ENCODE measurements at places on chromosomes 7 and 10.

DNA sequence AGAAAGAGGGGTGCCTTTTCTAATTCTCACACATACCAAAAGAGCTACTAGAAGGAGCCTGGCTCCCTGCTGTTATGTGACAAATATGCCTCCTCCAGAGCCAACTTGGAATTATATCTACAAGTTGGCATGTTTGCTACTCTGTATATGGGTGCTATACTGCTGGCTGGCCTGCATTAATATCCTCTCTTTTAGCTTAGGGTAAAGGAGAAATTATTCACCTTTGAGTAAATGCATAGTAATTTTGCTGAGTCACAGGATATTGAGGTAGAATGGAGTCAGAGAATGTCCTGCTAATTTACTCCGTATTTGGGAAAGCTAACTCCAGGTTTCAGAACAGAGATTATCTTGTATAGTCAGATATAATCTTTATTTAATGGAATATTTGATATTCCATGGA lies 24.2 kb upstream of the LIPN start:
- DNase-seq, result peak; percentile 1

DNA sequence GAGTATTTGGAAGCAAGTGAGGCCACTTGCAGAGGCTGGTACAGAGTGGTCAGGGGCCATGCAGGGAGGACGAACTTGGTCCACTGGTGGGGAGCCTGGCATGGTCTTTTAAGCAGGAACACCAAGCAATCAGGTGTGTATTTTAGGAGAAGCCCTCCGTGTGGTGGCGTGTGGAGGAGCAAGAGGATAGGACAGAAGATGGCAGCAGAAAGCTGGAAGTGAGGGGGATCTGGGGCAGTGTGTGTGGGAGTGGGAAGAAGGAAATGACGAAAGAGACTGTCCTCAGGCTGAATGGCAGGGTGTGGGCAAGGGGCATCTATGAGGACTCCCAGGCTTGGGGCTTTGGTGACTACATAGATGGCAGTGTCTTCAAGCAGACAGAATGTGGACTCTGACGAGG lies 51.2 kb downstream of the TEX36 start:
- DNase-seq, result no peak

- DNase-seq, result peak; percentile 62
Observed at GRCh38 chr10:50503661-50504320, 120.0 kb downstream of the SGMS1 start.

GRCh38 chr7:158740013-158740656 lies 35.5 kb upstream of the NCAPG2 start:
- no peak for DNase-seq

DNA sequence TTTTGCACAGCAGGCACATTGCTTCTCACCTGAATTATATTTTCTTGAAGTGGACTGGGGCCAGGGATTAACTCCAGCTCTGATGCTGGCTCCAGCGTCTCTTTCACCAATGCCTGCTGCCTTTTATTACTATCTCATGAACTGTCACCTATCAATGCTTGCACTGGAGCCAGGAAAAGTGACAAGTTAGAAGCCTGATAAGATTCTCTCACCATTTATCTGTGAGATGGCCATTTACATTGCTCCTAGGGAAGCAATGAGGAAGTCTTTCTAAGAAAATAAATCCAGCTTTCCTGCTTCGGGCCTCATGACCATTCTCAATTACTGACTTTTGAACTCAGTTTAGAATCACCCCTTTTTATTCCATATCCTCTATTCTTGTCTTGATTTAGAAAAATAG lies 48.5 kb upstream of the LRRTM3 start:
- no peak for DNase-seq

- no peak for DNase-seq
Observed at GRCh38 chr7:3594901-3595300, 293.8 kb downstream of the SDK1 start.

GRCh38 chr10:23065181-23065948 lies 30.0 kb upstream of the MSRB2 start:
- no peak for DNase-seq

DNA sequence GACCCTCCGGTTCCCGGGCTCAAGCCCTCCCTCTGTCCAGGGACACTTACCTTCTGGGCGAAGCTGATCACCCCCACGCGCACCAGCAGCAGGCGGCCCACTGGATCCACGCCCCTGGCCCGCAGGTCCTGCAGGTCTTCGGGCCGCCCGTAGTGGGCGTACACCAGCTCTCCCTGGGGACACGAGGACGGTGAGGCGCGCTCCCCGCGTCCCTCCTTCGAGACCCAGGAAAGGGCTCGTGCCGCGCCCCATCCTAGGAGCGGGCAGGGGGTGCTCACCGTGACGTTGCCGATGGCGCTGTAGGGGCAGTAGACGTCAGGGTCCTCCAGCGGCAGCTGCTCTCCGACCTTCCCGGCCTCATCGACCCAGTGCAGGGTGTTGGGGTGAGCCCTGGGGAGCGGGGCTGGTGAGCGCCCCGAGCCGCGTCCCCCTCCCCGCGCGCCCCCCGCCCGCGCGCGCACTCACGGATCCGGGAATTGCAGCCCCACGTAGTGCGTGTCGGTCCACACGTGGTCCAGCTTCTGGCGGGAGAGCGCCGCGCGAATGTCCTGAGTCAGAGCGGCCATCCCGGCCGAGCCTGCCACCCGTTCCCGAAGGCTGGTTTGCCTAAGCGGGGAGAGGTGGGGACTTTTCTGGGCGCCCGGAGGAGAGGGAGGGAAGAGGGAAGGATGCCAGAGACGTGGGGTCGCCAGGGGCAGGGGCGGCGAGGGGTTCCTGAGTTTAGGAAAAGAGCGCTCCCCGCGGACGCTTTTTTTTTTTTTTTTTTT lies 8.2 kb downstream of the TFR2 start:
- DNase-seq, result no peak

DNA sequence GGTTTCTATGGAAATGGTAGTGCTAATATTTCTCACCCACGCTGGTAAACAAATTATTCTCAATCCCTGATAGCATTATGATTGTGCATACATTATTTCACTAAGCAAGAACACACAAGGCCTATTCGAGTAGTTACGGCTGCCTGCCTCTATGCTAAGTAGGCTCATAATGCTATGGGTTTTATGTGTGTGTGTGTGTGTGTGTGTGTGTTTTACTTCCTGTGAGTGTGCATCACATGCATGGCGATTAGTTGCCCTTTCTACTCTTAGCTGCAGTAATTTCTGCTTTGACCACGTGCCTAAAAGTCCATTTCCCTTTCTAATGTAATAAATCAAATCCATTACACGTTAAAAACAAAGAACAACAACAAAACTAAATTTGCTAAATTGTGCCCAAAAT lies 117.0 kb downstream of the CHCHD3 start:
- no peak for DNase-seq

DNA sequence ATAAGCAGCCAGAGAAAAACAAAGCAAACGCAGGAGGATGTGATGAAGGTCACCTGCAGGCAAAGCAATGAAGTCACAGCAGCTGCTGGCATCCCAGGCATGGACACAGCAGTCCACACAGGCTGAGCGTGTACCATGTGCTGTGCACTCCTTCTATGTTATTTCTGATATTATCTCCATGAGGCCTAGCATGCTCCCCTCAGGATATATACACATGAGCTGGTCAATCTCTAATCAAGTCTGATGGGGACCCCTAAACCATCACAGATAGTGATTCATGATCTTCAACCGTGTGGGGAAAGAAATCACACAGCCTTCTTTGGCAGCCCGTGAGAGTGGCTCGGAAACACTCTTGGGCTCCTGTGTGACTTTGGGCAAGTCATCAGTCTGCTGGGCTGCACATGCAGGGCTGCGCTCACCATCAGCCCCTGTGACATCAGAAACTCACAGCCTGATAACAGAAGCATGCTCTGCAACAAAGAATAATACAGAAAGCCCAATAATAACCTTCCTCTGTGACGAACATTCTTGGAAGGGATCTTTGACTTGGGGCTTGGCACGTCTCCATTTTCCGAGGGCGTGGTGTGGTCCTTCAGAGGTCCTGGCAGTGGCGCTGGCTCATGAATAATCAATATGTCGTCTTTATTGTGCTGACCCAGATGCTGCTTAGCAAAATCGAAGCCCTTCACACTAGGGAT lies 83.0 kb upstream of the ATP6V0A4 start:
- DNase-seq, result no peak

DNA sequence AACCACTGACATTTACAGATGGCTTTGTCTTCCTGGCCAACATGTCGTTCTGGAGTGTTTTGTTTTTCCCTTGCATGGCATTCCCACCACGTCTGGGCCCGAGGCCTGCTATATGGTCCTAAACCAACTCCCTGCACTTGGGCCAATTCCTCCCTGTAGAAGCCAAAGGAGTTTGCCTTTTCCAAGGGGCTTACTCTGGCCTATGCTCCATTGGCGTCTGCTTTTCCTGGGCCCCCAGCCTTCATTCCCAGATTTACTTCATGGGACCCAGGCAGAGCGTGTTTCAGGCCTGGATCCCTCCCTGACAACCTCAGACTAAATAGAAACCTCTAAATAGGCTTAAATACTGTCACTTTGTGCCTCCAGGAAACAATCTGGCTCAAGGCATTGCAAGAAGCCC lies 60.7 kb downstream of the MINDY4 start:
- no peak for DNase-seq

DNA sequence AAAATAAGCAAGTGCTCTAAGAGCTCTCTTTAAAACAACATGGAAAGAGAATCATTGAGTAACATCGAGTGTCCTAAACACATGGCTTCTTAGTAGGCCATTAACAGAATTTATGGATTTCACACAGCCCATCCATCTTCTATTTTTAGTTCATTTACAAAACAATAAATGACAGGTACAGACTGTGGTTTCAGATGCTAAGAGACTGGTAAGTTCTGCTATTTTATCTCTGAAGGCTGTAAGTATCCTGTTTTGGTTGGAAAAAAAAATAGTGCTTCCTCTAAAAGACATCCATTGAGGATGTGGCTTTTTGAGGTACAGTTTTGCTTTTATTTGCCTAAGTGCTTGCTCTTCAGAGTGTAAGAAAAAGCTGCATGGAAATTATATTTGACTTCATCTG lies 27.4 kb upstream of the GNAI1 start:
- no peak for DNase-seq

- no peak for DNase-seq
Observed at GRCh38 chr7:79497728-79498127, 44.3 kb upstream of the MAGI2 start.

DNA sequence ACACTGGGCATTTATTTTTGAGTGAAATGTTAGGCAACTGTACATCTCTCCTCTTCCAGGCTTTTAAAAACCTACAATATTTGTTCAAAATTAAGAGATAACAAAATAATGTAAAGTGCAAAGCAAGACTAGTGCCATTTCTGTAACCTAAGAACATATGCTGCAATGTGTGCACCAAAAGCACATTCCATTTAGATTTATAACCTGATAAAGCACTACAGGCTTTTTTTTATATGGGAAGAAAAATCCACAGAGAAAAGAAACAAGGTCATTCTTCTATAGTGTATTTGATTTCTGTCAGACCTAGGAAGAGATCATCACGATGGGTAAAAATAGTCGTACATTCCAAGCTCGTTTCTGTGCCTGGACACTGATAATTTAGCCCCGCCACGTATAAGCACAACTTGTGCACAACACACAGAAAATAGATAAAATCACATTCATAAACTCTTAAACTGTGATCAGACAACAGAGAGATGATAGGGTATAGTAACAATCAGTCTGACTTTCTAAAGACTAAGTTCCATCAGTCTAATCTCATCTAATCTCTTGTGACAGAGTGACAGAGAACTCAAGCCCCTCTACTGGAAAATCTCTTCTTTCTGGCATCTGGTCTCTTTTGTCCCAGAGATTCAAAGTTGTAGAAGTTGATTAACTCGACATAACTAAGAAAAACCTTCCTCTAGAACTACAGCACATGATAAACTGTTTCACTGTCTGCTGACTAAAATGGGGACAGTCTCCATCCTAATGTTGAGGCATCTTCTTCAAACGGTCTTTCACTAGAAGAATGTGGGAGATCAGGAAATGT lies 6.7 kb downstream of the LAMB1 start:
- no peak for DNase-seq

GRCh38 chr7:13016036-13016581 lies 328.7 kb downstream of the ARL4A start:
- no peak for DNase-seq

- no peak for DNase-seq
Observed at GRCh38 chr7:82839555-82839954, 323.1 kb downstream of the PCLO start.
